ENCODE measurements at places on chromosomes 4 and X.
A peak's percentile ranks its signal among the peaks of the same experiment; 100 is the strongest.

GRCh38 chrX:121666171-121666570 lies 618.8 kb downstream of the GLUD2 start:
- DNase-seq = no peak

DNA sequence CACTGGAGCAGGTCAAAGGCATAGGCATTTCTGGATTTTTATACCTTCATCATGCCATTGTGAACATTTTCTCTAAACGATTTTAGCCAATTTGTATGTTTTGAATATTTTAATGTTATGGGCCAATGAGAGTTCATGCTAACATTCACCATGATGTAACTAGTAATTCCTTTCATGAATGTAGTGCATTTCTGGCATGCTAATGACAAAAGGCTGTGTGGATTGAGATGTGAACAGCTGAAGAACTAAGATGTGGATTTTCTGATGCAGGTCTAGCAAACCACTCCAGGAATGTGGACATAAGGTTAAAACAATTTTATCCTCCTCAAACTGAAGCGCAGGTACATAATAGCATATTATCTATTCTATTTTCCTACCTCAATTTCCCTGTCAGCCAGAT lies 269.4 kb downstream of the NLGN4X start:
- DNase-seq = no peak

DNA sequence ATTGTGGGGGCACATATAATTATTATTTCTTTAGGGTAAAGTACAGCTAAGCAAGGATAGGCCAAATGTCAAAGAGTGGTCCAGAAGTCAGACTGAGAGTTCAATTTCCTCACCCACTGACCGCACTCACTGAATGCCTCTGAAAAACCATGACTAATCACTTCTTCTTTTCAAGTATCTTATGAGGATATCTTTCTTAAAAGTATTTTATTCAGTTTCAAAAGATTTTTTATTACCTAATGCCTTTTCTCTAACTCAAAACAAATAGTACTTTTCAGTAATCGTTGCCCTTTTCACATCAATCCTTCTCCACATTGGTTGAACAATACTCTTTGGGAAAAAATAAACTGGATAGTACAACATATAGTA lies 61.7 kb upstream of the CAMK2D start:
- DNase-seq = no peak

DNA sequence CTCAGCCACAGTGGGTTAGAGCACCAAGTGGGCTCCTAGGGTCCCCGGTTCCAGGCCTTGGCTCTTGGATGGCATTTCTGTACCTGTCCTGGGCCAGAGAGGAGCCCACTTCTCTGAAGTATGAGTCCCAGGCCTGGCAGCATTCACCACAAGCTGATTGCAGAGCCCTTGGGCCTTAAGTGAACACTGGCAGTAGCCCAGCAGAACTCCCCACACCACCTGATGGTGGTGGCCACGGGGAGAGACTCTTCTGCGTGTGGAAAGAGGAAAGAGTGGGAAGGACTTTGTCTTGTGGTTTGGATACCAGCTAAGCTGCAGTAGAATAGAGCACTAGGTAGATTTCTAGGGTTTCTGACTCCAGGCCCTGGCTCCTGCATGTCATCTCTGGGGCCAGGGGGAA lies 104.8 kb downstream of the DLG3 start:
- no peak for DNase-seq

DNA sequence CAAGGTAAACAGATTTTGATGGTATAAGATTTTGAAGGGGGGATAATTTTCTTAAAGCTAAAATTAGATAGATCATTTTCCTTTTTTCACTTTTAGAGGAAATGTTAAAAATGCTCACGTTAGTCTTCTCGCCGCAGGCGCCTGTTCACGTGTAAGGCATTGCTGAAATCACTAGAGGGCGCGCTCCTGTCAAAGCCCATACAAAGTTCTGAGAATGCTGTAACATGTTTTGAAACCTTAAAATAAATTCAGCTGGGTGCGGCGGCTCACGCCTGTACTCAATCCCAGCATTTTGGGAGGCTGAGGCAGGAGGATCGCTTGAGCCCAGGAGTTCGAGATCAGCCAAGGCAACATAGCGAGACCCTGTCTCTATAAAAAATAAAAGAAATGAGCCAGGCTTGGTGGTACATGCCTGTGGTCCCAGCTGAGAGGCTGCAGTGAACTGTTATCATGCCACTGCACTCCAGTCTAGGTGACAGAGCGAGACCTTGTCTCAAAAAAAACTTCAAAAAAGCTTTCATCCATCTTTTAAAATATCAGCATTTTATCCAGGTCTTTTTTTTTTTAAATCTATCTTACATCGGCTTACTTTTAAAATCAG lies 138.0 kb downstream of the RBMX2 start:
- peak; percentile 23 for DNase-seq

GRCh38 chr4:112073181-112073580 lies 72.1 kb upstream of the FAM241A start:
- no peak for DNase-seq

DNA sequence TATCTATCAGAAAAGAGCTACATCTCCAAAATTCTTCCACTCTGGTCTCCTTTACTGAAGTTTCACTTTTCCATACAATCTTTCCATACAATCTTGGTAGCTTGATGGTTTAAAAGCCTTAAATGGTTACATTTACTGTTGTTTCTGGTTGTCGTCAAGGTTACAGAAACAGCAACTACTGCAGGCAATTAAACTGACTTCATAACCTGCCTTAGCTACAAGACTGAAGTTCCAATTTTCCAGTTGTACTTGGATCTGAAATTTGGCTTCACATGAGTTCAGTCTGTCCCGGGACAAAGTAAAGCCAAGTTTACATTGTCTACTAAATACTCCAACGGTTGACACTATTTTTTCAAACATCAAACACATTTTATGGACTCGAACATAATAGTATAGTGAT lies 326.4 kb downstream of the ANKRD50 start:
- DNase-seq = no peak

DNA sequence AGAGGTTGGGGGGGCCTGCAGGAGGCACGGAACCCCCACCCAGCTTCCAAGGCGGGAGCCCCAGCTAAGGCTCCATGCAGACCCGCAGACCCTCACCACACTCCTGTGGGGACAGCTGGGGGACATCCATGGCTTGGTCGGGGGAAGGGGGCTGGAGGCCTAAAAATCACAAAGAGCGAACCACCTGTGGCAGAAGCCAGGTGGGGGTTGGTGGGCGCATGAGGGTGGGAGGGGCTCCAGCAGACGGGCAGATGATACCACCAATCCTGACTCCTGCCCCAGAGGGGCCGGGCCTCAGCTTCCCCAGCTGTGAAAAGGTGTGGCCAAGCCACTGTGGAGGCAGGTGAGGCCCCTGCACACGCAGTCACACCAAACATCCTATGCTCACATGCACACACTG lies 111.6 kb downstream of the FAM53A start:
- DNase-seq = peak; percentile 16

- DNase-seq = no peak
Measured at GRCh38 chrX:152946681-152947080, 47.2 kb downstream of the PNMA5 start.

GRCh38 chrX:38879631-38880220 lies 78.5 kb downstream of the MID1IP1 start:
- DNase-seq = peak; percentile 40

DNA sequence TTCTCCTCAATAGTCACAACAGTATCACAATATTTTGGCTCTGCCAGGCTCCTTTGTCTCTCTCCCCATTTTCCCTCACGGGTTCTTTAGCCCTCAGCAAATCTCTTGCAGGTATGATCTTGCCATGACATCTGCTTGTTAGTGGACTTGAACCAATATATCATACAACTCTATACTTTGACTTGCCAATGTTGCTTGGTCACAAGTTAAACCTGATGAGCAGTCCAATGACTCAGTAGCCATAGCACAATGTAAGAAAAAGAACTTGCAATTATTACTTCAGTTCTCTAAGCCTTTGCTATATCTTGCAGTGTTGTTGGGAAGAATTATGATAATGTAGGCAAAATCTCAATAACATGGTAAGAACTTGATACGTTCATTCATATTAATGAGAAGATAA lies 174.6 kb upstream of the NRK start:
- no peak for DNase-seq

DNA sequence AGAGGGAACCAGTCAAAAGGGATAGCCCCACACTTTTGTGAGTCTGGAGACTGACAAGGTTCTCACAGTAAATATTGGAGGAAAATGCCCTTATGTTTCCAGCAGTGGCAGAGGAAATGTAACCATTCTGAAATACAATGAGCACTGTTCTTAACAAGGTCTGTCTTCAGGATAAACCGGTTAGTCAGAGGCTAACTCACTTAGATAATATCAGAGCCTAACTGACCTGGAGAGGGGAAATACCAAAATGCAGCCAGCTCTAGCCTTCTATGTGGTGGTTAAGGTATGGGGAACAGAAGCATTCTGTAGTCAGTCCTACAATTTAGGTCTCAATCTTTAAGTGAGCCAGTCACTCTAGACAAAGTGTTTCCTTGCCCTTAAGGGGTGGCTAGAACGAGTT lies 70.8 kb downstream of the TBCK start:
- no peak for DNase-seq

DNA sequence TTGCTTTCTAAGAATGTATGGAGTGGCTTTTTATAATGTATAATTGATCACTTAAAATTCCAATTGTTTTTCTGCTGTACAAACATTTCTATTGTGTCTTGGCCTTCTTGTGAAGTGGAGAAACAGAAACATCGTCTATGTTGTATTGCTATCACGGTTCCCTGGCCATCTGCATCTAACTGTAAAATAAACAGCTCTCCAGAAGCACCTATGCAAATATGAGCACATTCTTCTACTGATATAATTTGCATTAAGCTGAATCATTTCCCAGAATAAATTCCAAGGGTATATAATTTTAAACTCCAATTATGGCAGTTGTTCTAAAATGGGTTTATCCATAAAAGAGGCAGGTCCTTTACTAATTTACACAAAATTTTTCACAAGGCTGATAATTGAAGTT lies 261.6 kb upstream of the STS start:
- no peak for DNase-seq

DNA sequence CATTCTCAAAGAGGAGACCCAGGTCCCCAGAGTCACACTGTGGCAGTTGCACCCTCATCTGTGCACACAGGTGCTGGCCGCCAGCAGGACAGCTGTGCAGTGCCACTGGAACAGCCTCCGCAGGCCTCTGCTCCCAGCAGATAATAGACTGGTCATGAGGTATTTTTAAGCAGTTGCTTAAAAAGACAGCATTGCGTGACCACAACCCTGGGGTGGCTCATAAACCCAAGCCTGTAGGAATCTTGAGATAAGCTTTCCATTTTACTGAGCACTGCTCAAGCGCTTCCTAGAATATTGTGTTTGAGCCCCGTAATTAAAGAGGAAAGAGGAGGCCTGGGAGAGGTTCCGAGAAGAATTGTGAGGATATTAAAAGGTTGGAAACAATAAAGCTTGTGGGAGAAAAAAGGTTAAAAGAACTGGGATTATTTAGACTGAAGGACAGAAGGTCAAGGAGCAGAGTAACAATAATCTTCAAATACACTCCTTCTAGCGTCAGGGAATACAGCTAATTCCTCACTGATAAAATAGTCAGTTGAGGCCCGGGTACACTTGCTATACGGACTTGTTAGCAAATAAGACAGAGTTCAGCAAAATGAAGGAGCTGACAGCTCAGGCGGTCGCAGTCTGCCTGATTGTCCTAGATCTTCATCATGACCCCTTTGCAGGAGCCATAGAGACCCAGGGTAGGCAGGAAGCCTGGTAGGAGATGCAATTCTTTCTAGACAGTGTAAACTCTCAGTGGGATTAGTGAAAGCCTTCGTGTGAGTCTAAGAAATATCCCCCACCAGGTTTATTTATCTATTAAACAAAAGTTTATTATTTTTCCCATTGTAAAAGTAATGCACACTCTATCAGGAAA lies 86.2 kb upstream of the KIT start:
- DNase-seq = no peak

- DNase-seq = no peak
Measured at GRCh38 chr4:722169-722725, 16.6 kb downstream of the PCGF3 start.

DNA sequence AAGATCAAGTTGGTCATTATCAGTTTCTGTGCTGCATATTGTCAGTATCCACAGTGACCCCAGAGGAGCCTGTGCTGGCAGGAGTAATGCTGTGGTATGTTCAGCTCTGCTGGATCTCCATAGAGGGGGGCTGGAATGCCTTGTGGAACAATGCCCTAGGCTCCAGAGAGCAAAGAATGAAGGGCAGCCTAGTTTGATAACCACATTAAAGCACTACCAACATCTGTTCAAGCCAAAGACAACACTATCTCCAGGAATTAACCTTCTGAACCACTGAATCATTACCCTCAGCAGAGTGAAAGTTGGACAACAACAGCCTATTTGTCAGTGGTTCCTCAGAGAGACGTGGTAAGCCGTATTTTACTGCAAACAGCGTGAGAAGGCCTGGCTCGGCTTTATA lies 192.3 kb upstream of the CXorf66 start:
- no peak for DNase-seq

DNA sequence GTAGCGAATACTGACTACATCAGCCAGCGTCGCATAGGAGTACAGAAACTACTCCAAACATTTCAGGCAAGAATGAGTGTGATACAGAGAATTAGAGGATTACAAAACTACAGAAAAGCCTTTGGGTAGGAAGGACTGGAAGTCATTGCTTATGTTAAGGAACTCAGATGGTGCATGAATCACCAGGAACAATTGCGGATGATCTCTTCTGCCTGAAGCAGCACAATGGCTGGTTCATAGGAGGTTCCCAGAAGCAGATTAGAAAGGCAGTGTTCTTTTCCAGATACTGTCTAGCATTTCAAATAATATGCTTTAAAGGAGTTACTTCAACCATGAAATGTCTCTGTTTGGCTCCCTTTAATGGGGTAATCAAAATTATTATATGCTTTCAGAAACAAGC lies 42.5 kb upstream of the MAP9 start:
- no peak for DNase-seq

- DNase-seq = no peak
Measured at GRCh38 chr4:30754021-30754420, 33.9 kb downstream of the PCDH7 start.

DNA sequence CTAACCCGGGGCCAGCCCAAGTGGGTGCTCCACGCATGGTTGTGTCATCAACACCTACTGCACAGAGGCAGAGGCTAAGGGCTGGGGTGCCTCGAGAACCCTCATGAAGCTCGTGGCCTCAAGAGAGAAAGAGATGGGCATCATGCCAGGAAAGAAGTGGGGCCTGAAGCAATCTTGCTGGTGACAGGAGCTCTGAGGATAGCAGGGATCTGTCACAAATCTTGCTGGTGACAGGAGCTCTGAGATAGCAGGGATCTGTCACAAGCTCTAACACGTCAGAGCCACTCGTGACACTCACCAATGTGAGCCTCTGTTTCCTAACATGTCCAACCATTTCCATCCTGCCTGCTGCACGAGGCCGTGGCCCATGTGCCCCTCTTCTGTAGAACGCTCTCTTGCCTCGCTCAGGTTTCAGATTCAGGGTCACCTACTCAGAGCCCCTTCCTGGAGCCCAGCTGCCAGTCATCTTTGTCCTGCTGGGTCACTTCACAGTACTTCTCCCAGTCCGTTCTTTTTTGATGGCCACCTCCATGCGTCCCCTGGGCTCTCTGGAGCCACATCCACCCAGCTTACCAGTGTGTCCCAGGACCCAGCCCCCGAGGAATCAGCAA lies 21.1 kb downstream of the PNMA6E start:
- DNase-seq = no peak

GRCh38 chr4:143391895-143392294 lies 55.2 kb downstream of the GAB1 start:
- no peak for DNase-seq

GRCh38 chr4:141571362-141571761 lies 65.0 kb upstream of the IL15 start:
- no peak for DNase-seq

Measured in left hindlimb (tissue), 1 donor.